ENCODE measurements at places on chromosomes 6 and 20.
A peak's percentile ranks its signal among the peaks of the same experiment; 100 is the strongest.

- DNase-seq: no peak
Observed at GRCh38 chr6:158384671-158385110, 72.4 kb downstream of the TULP4 start.

- no peak for DNase-seq
Observed at GRCh38 chr20:11922561-11922960, 4.9 kb downstream of the BTBD3 start.

- peak; percentile 34 for DNase-seq
Observed at GRCh38 chr6:116370760-116371119, at the start of gene DSE. Gene DSE, plus strand, starts transcription at chr6:116370947. Its CDS starts 28,304 bp downstream, at chr6:116399251.

DNA sequence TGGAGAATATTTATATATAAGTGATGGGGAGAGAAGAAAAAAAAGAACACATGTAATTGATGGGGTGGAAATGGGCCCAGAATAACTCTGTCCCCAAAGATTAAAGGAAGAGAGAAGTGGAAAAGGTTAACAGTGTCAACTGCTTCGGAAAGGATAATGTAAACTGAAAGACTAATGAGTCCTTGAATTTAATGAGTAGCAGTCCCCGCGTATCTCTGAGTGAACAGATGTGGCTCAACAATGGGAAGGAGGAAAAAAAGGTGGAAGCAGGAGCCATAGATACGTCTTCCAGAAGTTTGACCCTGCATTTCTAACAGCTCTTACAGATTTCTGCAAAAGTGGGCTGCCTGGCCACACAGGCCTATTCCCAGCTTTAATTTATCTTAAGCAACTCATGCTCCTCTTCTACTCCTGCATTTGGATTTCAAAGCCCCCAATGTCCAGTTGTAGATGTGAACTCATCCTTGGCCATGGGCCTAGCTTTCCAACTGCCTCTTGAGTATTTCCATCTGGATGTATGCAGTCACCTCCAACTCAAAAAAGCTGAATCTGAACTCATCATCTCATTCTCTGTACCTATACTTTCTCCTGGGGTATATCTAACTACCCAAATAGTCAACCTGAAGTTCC lies 61.3 kb downstream of the DST start:
- no peak for DNase-seq

DNA sequence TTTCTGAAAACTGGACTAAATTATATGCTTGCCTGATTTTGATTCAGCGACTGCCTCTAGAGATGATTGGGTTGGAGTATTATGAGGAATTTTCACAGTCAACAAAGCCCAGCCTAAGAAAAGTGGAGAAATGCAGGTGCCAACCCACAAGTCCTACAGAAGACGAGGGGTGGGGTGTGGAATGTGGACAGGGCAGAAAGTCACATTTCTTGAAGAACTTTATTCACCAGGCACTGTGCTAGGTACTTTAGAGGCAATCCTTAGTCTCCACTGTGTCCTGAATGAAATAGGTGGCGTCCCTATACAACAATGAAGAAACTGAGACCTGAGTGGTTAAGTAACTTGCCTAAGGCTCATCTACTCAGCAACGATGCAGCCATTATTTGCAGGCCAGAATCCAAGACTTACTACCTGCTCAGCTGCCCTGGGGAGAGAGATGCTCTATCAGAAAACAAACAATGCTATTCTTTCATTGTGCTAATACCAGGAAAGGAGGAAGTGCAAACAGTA lies 106.3 kb downstream of the RNF144B start:
- no peak for DNase-seq

GRCh38 chr6:107667790-107668189 lies 156.3 kb downstream of the SCML4 start:
- no peak for DNase-seq

- DNase-seq: no peak
Observed at GRCh38 chr6:35381132-35381531, 38.8 kb downstream of the PPARD start.

DNA sequence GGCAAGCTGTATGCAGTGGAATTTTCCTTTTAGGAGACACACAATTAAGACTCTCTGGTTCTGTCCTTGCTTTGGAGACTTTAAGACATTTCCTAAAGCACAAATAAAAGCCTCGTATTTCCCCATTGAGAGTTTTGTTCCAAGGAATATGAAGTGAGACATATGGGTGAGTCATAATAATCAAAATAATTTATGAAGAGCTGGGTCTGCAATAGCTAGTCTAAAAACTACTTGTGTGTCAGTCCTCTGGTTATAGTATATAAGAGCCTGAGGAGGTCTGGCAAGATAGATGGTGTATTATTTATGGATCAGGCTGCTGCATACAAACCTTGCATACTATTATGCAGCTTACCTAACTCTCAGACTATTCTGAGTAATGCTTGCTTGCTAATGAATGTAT lies 142.6 kb downstream of the ADGRG6 start:
- DNase-seq: no peak

- DNase-seq: no peak
Observed at GRCh38 chr20:14062786-14063185, 67.5 kb downstream of the MACROD2 start.

DNA sequence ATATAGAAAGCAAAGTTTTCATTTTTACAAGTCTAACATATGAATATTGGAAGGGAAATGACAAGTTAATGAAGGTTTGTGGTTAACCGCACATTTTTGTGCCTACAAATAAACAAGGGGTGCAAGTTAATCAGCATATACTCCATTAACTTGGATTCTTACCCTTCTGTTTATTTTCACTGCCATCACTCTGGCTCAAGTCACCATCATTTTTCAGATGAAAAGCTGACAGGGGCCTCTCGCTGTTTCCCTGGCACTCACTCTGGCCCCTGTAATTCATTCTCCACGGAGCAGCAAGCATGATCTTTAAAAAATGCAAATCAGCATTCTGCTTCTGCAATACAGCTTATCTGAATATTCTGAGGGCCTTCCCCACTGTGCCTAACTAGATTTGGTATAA lies 29.8 kb downstream of the APCDD1L start:
- no peak for DNase-seq
